ENCODE measurements at places on chromosomes 7 and 10.
A peak's percentile ranks its signal among the peaks of the same experiment; 100 is the strongest.

GRCh38 chr10:122746408-122746807 lies 46.8 kb upstream of the C10orf120 start:
- no peak for DNase-seq

DNA sequence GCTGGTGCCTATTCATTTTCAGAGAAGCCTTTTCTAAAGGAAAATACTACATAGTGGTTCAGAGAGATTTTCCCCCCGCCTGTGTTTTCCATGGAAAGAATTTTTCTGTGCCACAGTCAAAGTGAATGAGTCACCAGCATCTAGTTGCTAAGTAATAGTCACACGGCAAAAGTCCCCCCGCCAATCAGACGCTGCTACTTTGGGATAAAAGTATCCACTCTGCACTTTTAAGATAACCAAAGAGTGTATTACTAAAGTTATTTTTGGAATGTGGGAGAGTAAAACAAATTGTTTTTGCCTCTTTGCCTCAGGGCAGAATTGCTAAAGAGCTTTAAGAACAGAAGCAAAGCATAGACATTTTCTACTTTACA lies 23.5 kb downstream of the ABLIM1 start:
- peak; percentile 92 for DNase-seq

DNA sequence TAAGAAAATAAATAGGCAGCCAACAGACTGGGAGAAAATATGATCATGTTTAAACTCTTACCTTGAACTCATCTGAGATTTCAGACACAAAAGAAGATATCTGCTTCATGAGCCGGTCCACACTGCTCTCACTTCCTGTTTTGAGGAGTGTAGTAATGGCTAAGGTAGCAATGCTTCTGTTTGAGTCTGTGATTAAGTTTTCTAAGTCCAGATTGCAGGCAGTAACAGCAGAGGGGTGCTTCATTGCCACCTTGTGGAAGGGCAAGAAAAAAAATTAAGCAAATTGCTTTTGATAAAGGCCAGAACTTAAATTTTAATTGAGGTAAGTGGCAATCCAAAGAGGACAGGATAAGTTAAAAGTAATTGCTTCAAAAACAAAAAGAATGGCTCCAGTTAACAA lies 69.1 kb downstream of the MEST start:
- peak; percentile 52 for DNase-seq

DNA sequence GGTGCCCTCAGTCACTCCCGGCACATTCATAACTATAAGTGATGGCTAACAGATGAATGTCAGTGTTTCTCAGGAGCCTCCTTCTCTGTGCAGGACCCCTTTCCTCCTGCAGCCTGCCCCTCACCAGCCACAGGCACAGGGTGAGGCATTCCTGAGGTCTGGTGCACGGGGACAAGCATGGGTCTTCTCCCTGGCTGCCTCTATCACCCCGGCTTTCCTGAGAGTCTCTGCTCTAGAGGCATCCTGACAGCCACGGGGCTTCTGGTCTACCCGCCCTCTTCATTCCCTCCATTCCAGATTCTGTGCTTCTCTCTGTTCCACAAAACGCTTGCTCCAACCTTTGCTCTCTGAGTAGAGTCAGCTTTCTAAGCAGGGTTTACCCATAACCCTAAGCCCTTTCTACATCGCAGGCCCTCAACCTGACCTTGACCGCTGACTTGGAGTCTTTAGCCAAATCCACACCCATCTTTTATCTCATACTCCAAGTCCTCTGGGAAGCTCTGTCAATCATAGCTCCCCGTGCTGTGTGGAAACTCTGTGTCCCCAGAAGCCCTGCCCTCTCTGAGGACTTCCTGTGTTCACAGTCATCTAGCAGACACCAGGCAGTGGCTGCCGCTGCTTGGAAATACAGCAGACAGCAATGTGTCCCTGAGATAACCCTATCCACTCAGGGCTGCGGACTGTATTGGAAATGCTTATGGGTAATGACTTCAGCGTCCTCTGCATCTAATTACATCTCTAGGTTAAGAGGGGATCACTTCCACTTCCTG lies 159.0 kb downstream of the SFMBT2 start:
- no peak for DNase-seq

- peak; percentile 45 for DNase-seq
Observed at GRCh38 chr7:47221826-47222225, 360.1 kb downstream of the TNS3 start.

GRCh38 chr7:37759526-37759925 lies 76.0 kb downstream of the GPR141 start:
- no peak for DNase-seq

- no peak for DNase-seq
Observed at GRCh38 chr10:21995557-21995956, 8.0 kb downstream of the DNAJC1 start.

DNA sequence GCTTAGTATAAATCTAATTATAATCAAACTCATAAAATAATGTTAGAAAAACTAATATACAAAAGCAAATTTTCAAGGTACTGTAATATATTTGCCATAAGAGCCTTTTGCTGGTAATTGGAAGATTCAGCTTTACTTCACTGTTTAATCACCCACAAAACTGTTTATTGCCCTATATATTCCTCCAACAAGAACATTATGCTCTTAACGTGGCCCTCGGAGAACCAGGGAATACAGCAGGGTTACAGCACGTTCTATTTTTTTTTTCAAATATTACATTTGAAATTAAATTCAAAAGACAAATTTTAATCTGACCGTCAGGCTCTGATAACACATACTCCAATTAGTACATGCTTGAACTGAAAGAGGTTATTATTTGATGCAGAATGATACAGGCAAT lies 336.3 kb upstream of the LRRN3 start:
- DNase-seq: no peak
